ENCODE measurements at places on chromosomes 3 and 15.
A peak's percentile ranks its signal among the peaks of the same experiment; 100 is the strongest.

DNA sequence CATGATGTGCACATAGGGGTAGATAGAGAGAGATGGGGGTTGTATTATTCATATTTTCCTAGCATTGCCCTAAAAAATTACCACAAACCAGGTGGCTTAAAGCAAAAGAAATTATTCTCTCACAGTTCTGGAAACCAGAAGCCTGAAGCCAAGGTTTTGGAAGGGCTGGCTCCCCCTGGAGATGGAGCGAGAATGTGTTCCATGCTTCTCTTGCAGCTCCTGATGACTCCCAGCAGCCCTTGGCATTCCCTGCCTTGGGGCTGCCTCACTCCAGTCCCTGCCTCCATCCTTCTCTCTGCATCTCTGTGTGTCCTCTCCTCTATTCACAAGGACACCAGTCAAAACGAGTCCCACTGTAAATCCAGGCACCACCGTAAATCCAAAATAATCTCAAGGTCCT lies 91.5 kb upstream of the FAM174B start:
- DNase-seq, result no peak

DNA sequence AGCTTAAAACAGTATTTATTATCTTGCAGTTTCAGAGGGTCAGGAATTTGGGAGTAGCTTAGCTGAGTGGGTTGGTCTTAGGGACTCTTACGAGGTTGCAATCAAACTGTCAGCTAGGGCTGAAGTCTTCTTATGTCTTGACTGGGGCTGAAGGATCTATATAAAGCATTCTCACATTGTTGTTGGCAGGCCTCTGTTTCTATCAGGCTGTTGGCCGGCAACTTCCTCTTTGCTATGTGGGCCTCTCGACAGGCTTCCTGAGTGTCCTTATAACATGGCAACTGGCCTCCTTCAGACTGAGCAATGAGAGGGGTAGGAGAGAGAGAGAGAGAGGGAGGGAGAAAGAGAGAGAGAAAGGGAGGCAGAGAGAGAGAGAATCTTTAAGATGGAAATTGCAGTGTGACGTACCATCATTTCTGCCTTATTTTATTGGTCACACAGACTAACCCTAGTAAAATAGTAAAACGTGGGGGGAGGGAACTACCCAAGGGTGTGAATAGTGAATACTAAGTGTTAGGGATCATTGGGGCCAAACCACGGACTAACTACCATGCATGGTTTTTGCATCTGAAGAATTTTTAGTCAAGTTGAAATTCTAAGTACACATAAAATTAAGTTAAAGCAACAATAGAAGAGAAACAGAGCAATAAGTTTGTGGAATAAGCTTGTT lies 16.1 kb downstream of the FGF7 start:
- peak; percentile 66 for DNase-seq

- peak; percentile 95 for DNase-seq
These were observed 99.7 kb upstream of the LIPC start for GRCh38 chr15:58331913-58332675.

DNA sequence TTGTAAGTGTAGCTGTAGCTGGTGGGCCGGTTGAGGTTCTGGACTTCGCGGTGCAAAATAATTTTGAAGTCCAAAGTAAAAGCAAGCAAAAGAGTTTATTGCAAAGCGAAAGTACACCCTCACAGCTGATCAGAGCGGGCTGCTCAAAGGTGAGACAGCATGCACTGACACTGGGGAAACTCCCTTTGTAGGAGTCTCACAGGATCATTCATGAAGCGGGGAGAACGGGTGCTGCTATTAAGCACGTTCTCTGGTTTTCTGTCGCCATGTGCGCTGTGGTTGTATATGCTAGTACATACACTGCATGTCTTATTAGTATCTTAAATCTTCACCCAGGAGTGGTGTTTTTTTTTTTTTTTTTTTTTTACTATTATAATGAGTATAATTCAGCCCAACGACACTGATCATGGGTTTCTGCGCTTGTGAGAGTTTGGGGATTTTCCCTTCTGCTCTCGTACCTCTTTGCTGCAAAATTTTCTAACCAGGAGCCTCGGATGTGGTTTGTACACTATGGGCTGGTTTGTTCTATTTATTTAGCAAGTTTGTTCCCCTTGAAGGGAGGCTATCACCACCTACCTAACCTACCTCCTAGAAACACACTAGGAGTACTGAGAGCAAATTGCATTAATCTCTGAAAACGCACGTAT lies 1.4 kb upstream of the AP4E1 start:
- no peak for DNase-seq

DNA sequence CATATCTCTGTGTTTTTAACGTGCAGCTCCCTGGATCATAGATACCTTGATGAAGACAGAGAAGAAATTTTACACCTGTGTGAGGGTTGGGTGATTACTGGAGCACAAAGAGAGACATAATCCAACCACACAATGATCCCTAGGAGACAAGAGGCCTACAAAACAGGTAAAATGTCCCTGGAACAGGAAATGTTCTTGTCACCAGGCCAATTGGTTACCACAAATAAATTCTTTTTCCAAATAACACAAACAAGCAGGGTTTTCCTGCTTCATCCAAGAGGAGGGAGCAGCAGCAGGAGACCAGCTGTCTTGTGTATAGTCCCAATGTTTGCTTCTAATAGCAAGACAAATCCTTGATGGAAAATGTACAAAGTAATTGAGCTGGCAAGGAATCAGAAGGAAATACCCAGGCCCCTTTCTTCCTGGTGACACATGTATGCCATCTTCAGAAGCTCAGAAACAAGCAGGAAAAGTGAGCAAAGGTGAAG lies 1.4 kb downstream of the MGLL start:
- DNase-seq, result no peak

DNA sequence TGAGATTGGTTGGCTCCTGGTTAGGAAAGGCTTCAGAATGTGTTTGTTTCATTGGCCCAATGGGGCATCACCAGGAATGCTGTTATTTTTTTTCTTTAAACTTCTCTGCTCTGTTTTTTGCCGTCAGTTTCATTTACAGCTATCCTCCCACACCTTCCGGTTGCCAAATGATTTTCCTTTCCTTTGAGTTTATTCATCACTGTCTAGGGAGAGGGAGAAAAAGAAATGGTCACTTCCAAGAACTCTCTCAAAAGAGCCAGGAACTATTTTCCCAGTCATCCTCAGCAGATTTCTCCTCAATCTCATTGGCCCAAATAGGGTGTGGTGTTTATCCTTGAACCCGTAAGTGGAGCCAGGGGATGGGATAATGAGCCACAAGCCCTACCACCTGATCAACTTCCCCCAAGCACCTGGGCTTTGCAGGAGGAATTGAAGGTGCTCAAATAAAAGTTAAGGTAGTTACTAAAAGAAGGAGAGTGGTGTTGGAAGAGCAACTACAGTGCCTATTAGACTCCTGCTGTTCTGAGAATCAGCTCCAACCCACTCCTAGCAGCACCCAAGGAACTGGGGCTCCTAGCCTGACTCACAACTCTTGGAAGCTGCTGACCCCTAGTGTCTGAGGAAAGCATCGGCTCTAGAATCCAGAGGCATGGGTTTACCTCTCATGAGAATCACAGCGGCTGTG lies 183.8 kb upstream of the IL12A start:
- DNase-seq, result peak; percentile 83

GRCh38 chr15:42704492-42704926 lies 32.4 kb downstream of the CDAN1 start:
- DNase-seq, result no peak

- DNase-seq, result no peak
These were observed 229.5 kb downstream of the SHQ1 start for GRCh38 chr3:72618739-72619138.

DNA sequence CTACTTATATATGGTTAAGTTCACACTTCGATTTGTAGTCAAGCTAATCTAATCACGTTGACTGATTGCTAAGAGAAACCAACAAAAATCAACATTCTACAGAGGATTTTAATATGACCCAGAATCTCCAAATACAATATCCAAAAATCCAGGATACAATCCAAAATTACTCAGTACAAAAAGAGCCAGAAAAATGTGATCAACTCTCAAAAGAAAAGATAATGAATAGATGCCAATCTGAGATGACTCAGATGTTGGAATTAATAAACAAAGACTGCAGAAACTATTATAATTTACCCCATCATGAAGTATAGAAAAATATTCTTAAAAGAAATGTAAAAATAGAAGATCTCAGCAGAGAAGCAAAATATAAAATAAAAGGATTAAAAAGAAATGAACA lies 22.3 kb downstream of the HACL1 start:
- no peak for DNase-seq

DNA sequence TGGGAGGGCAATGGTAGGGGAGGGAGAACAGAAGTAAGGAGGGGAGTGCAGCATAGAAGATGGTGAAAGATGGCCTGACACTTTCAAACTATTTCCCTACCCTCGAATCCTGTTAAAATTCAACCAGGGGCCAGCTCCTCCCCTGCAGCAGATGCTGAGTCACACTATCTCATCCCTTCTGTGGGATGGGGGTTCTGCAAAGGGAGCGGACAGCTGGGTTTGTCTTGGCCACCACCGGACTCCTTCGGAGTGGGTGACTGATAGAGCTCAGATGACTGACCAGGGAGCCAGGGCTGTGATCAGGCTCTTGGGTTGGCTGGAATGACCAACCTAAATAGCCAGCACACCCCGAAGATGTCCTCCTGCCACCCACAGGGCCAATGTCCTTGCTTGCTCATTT lies 33.6 kb upstream of the TMCC1 start:
- no peak for DNase-seq

- no peak for DNase-seq
These were observed 175.2 kb downstream of the MEGF11 start for GRCh38 chr15:66078196-66078928.
